ENCODE measurements at places on chromosomes 1 and 21.

- peak; percentile 78 for DNase-seq
Observed at GRCh38 chr1:44775078-44775929, at the start of gene RPS8. RPS8 (plus strand) TSS chr1:44775540; CDS start chr1:44775597, 57 bp downstream.

DNA sequence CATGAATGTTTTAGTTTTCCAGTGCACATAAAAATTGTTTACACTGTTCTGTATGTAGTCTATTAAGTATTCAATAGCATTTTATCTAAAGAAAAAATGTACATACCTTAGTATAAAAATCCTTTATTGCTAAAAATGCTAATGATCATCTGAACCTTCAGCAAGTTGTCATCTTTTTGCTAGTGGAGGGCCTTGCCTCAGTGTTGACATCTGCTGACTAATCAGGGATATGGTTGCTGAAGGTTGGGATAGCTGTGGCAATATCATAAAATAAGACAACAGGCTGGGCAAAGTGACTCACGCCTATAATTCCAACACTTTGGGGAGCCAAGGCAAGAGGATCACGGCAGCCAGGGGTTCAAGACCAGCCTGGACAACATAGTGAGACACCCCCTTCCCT is 9.0 kb downstream of the DYNLT5 start:
- no peak for DNase-seq

DNA sequence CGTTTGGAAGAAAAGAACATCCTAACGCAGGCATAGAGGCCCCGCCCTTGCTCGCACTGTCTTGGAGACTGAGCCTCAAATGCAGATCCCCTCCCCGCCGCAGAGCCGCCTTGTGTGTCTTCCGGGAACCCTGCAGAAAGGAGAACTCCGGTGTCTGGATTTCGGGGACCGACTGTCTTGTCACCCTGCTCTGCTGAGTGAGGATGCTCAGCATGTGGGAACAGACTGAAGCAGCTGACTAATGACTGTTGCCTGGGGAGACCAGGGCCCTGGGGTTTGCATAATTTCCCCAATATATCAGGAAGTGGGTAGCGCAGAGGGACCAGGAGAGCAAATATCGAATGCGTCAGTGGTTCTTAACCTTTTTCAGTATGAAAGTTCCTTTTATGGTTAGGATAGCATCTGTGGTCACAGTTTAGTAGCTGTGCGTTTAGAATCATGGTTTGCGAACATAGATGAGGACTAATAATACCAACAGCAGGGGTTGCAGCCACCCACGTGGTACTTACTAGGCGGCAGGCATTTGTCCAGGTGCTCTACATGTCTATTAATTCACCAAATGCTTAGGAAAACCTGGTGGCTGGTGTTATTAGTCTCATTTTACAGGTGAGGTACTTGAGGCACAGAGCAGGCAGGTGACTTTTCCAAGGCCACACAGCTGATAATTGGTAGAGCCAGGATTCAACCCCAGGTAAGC is 14.3 kb downstream of the GPR137B start:
- DNase-seq = no peak

DNA sequence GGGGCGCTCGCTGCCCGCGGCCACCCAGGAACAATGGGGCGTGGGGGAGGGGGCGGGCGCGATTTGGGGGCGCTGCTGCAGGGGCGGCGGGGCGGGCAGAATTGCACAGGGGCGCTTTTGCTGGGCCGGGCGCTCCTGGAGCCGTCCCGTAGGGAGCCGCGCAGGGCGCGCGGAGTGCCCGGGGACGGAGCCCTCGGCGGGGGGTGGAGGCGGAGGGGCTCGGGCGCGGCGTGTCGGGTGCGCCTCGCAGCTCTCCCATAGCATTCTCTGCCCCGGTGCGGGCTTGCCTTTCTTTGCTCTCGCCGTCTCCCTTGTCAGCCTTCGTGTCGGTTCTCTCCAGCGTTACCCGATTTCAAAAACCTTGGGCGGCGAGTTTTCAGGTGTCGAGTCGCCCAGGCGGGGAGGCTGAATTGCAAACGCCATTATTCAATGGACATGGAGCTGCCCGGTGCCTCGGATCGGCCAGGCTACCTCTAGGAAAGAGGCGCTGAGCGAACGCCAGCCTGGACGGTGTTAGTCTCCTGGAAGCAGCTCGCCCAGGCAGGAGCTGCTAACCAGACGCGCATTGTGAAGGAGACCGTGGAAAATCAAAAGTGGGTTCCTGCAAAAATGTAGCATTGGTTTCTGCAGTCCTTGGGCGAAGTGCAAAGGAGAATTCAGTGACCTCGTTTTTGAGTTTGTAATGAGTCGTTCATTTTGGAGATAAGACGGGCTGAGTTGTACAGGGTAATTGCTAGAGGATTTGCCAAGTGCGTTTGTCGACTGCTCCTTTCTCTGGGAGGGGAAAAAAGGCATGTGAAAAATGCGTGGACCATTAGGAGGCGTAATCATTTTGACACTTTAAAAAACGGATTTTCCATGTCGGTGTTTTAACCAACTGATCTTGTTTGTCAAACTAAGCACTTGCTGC is 626 bp downstream of the CXADR start:
- peak; percentile 4 for DNase-seq

GRCh38 chr21:38244885-38245869 is 11.6 kb upstream of the KCNJ15 start:
- DNase-seq = peak; percentile 36

DNA sequence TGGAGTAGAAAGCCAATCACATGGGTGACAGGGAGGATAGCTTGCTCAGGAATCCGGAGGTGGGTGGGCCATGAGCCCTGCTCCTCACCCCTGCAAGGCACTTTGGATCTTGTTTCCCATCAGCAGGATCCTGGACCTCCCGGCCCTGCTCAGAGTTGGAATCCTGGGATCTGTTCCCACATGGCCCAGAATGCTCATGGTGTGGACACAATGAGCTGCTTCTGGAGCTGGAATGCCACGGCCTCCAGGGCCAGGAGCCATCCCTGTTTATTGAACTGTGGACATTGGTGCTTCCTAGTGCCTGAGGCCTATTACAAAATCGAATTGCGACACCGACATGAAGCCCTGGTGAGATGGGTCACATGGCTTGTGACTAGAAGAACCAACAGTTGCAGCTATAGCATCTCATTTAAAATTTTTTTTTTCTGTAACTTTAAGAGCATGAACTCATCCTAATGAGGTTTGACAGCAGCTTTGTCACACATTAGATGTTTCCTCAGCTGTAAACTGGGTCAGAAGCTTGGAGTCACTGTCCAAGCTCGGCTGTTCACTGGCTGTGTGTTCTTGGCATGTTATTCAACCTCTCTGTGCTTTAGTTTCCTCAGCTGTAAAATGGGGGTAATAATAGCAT is 40.4 kb upstream of the GOLT1A start:
- DNase-seq = no peak

DNA sequence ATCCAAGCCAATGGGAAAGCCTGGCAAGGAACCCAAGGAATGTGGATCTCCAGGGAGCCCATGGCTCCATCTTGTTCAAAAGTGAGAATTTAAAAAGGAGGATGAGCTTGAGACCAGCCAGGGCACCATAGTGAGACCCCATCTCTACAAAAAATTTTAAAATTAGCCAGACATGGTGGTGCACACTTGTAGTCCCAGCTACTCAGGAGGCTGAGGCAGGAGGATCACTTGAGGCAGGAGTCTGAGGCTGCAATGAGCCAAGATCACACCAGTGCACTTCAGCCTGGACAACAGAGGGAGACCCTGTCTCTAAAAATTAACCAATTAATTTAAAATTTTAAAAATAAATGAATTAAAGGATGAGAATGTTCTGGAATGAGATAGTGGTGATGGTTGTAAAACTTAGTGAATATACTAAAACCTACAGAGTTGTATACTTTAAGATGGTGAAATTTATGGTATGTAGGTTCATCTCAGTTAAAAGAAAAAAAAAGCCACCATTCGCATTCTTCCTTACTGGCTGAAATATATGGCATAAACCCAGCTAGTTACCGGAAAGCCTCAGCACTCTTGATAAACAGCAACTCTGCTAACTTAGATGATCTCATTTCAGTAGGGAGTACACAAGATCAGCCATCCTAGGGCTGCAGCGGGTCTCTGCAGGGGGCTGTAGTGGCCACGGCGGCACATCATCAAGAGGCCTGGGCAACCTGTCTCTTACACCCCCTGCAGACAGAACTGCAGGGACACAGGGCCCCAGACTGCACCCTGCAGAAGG is 48.3 kb upstream of the H6PD start:
- DNase-seq = no peak

GRCh38 chr1:218669431-218669830 is 324.3 kb downstream of the TGFB2 start:
- DNase-seq = no peak

- DNase-seq = no peak
Observed at GRCh38 chr1:59917026-59917784, 9.4 kb downstream of the CYP2J2 start.

- no peak for DNase-seq
Observed at GRCh38 chr1:220925707-220926106, 46.5 kb downstream of the HLX start.

DNA sequence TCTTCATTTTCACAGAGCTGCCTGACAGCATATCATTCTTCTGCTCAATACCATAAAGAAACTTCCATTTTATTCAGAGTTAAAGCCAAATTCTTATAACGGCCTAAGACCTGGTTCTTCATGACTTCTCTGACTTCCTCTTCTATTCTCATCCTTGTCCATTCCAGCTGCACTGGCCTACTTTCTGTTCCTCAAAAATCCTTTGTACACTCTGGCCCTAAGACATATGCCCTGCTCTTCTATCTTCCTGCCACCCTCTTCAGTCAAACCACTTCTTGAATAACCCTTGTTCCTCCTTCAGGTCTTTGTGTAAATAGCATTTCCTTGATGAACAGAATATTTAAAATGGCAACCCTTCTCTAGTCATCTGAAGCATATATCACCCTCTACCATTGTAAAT is 1338.7 kb upstream of the ADGRL2 start:
- DNase-seq = no peak

DNA sequence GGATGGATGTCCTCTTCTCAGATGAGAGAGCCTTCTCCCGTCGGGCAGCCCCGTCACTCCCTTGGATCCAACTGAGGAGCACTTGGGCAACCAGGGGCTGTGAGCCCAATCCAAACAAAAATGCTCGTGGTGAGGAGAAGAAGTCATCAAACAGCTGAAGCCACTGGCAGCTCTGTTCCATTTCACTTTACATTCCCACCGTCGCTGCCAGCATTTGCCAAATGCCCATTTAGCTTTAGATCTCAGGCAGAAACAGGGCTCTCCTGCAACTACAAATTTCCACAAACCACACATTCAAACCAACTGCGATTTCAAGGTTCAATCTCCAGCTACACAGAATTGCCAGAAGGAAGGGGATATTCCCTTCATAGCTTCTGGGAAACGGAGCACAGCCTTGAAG is 634.6 kb downstream of the SMYD3 start:
- no peak for DNase-seq

GRCh38 chr1:63946866-63947491 is 173.2 kb downstream of the ROR1 start:
- DNase-seq = no peak

GRCh38 chr1:26372039-26372438 is 511 bp downstream of the ZNF683 start:
- no peak for DNase-seq

- no peak for DNase-seq
Observed at GRCh38 chr1:171919891-171920887, 78.9 kb downstream of the DNM3 start.

- no peak for DNase-seq
Observed at GRCh38 chr1:246569248-246570238, 3.3 kb downstream of the CNST start.

- DNase-seq = no peak
Observed at GRCh38 chr1:183279835-183280234, 93.8 kb downstream of the LAMC2 start.

GRCh38 chr21:35481005-35481404 is 431.9 kb upstream of the RUNX1 start:
- DNase-seq = no peak

DNA sequence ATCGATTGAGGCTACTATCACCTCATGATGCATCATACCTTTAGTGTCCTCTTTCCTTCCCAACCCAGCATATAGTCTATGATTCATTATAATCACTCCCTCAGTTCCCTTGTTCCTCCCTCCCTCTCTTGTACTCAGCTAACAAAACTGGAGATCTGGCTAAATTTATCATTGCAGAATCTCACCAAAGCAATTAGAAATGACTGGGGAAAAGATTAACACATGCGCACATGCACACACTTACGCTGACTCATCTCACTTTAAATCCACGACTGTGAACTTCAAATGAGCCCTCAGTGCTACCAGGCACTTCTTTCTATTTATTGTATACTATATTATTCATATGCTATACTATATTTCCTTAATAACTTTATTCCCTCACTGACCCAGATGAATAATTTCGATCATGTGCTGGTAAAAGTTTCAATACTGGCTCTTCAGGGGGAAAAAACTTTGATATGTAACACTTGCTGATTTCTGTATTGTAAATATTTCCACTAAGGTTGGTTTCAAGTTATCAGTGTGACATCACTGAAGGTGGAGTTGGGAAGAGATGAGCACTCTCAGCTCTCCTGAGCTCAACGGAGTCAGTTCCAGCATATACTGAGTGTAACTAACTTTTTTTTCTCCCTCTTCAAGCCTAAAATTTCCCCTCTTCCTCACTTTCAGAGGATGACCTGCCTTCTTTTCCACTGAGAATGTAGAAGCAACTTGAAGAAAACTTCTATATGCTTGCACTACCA is 613.7 kb upstream of the B3GALT2 start:
- no peak for DNase-seq

- DNase-seq = no peak
Observed at GRCh38 chr1:219177363-219177762, 3.7 kb downstream of the LYPLAL1 start.

DNA sequence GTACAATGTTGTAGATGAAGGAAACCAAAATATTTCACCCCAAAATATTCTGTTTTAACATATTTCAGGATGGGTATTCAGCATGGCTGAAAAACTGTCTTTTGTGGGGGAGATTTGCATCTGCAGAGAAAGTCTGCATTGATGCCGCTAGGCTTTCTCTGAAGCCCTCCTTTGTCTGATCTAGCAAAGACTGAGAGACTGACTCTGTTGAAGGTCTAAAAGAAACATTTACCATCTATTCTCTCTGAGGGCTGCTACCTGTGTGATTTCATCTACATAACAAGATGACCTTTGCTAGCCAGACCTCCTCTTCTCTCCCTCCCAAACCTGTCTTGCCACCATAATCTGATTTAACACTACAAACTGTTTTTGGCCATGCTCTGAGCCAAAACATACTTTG is 12.4 kb upstream of the MT1HL1 start:
- no peak for DNase-seq

- no peak for DNase-seq
Observed at GRCh38 chr1:21261551-21262292, 28.5 kb downstream of the ECE1 start.

- no peak for DNase-seq
Observed at GRCh38 chr1:183862967-183863366, 58.0 kb downstream of the RGL1 start.

- no peak for DNase-seq
Observed at GRCh38 chr1:171718848-171719247, 23.0 kb downstream of the VAMP4 start.

- DNase-seq = no peak
Observed at GRCh38 chr1:226825037-226825745, 45.2 kb upstream of the PSEN2 start.

GRCh38 chr1:9593147-9593491 is 4.4 kb downstream of the TMEM201 start:
- no peak for DNase-seq

- no peak for DNase-seq
Observed at GRCh38 chr1:119799599-119800177, 11.6 kb downstream of the REG4 start.

- no peak for DNase-seq
Observed at GRCh38 chr21:35843911-35844667, 216.2 kb downstream of the SETD4 start.
